Fibroblast of skin of right quadriceps (primary cell): ENCODE measurements at places on chromosomes 3 and 15.

- no peak for DNase-seq
Measured at GRCh38 chr3:57948080-57948671, 60.0 kb upstream of the FLNB start.

DNA sequence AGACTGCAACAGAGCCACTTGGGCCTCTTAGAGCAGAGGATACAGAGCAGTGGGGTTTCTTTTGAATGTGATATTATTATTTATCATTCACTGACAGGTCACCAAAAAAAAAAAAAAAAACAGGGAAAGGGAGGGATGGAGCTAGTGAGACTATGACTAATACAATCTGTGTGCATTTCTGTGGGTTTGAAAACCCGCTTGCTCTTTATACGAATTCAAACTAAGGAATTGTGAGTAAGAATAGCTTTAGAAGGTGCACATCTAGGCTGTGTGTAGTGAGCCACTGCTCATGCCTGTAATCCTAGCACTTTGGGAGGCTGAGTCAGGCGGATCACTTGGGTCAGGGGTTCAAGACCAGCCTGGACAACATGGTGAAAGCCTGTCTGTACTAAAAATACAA, 186.6 kb upstream of the MANF start:
- DNase-seq = no peak

GRCh38 chr15:99249270-99249841, at the start of gene TTC23:
TSS of gene TTC23 (minus strand) at chr15:99249581. CDS start at chr15:99228712, 20,869 bp downstream.
- DNase-seq = peak; percentile 90

DNA sequence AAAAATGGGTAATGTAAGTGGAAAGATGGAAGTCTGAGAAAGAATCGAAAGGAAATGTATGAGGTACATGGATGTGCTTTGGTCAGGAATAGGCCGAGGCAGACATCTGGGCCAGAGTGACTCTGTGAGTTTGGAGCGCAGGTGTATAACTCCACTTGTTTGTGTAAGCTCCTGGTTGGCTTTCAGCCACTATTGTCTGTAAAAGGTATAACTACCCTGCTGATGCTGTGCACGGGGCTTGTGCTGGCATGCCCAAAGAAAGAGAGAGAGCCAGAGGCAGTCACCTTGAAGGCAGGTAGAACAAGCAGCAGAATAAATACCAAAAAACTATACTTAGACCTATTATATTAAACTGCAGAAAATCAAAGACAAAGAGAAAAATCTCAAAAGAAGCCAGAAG, 32.7 kb upstream of the CD96 start:
- DNase-seq = no peak

GRCh38 chr15:96404560-96404959, 74.1 kb downstream of the NR2F2 start:
- no peak for DNase-seq
